Subcutaneous adipose tissue (tissue), 4 donors: ENCODE measurements at places on chromosomes 5 and 9. TPM values are rescaled to one million over a fixed set of nuclear protein-coding genes. Genes with fewer than 3 reads are reported as not detected.

The MOCS2 gene
- total RNA-seq: 42.9 TPM

The MCTP1 gene
- 72.9 TPM for total RNA-seq

The RNF224 gene
- total RNA-seq: not detected

The PKD2L2 gene
- not detected for total RNA-seq

The DNM1 gene
- total RNA-seq: 45.5 TPM

The EIF4EBP3 gene
- 25.1 TPM for total RNA-seq

The FAM78A gene
- 2.3 TPM for total RNA-seq

The GPR151 gene
- total RNA-seq: not detected

The SMU1 gene
- total RNA-seq: 18.1 TPM

The GDA gene
- total RNA-seq: not detected

The SHC3 gene
- total RNA-seq: 1.1 TPM

The SUSD1 gene
- total RNA-seq: 17.6 TPM

The C5orf52 gene
- total RNA-seq: not detected

The IGIP gene
- total RNA-seq: 26.6 TPM

The INSL6 gene
- total RNA-seq: not detected

The CYLC2 gene
- total RNA-seq: not detected

The KIAA0825 gene
- 5.1 TPM for total RNA-seq

The CCDC180 gene
- total RNA-seq: 6.6 TPM

The EPB41L4A gene
- 22.2 TPM for total RNA-seq

The PCDHGA12 gene
- total RNA-seq: 4.8 TPM

The NSG2 gene
- not detected for total RNA-seq

The GABRA6 gene
- total RNA-seq: not detected

The CAMK2A gene
- not detected for total RNA-seq

The FAM153A gene
- 13.9 TPM for total RNA-seq

The CDC20B gene
- total RNA-seq: not detected

The FOXD4L3 gene
- not detected for total RNA-seq

The IL5 gene
- not detected for total RNA-seq

The WDR31 gene
- total RNA-seq: 5.7 TPM

The LCN15 gene
- not detected for total RNA-seq

The ANKRD20A1 gene
- total RNA-seq: 2.6 TPM

The TIMD4 gene
- not detected for total RNA-seq

The CDX1 gene
- not detected for total RNA-seq

The RGS7BP gene
- total RNA-seq: 0.57 TPM

The GHR gene
- total RNA-seq: 281 TPM

The MAMDC2 gene
- total RNA-seq: 46.0 TPM

The LTC4S gene
- not detected for total RNA-seq

The KCNN2 gene
- 0.17 TPM for total RNA-seq
